ENCODE measurements at places on chromosomes 6 and 20.

DNA sequence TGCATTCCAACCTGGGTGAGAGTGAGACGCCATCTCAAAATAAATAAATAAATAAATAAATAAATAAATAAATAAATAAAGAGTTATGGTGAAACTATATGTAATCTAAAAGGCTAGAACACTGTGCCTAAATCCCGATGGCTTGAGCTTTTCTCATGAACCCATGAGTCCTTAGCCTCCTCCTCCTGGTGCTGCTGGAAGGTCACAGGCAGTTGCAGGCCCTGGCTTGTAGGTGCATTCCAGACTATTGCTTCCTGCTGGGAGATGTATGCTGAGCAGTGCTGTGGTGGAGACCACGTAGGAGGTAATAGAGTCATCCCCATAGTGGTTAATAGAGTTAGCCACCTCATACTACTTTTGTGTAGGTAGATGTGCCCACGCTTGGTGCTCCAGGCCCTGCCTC lies 12.5 kb downstream of the PTK7 start:
- DNase-seq, result no peak

DNA sequence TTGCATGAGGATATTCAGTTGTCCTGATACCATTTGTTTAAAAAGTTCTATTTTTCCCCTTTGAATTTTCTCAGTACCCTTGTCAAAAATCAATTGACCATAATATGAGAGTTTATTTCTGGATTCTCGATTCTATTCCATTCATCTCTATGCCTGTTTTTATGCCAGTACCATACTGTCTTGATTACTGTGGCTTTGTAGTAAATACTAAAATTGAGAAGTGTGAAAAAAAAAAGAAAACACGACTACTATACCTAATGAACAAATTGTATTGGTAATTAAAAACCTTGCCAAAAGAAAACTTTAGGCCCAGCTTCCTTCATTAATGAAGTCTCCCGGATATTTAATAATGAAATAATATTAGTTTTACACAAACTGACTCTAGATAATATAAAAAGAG lies 185.7 kb downstream of the TBC1D7 start:
- no peak for DNase-seq

- DNase-seq, result no peak
These were observed 206.3 kb downstream of the QKI start for GRCh38 chr6:163620670-163621330.

GRCh38 chr20:29878777-29879442 lies 1378.6 kb upstream of the DEFB115 start:
- DNase-seq, result no peak

GRCh38 chr20:57653910-57654309 lies 33.7 kb upstream of the ZBP1 start:
- DNase-seq, result peak; percentile 21

- peak; percentile 89 for DNase-seq
These were observed 494.3 kb downstream of the EPM2A start for GRCh38 chr6:145241039-145241438.

- DNase-seq, result no peak
These were observed 86.6 kb upstream of the EYA2 start for GRCh38 chr20:46807998-46808397.

GRCh38 chr20:56773749-56774148 lies 144.6 kb downstream of the TFAP2C start:
- DNase-seq, result no peak

DNA sequence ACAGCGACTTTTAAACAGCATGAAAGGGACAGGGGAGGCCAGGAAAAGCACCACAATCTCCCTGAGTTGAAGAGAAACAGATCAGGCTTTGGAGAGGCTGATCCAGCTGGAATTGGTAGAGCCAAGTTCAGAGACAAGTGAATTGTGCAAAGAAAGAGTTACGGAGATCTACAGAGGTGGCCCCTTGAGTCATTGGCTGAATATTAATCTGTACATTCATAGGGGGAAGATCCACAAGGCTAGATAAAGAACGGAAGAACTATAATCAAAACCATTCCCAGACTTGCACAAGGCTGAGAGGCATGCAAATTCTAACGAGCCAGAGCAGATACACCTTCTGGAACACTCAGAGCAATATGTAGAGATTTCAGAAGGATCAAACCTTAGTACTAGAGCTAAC lies 14.2 kb upstream of the FOXQ1 start:
- DNase-seq, result no peak

DNA sequence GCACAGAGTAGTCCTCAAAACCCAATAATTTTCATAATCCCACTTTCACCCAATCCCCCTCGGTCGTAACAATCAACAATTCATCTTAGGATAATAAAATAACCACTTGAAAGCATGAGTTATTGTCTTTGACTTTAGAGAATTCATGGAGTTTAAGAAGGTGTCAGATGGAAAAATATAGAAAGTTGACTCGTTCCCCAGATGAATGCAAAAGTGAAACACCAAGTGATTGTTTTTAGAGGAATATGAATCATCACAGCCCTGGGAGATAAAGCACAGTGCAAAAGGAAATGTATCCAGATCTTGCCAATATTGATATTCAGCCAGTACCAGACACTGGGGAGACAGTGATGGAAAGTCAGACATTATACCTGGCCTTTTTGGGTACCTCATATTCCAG lies 860.5 kb downstream of the DHX35 start:
- DNase-seq, result no peak

All from PC-3 (cell line).